ENCODE measurements at places on chromosomes 7 and 10.

GRCh38 chr7:20778063-20778721 lies 8.5 kb downstream of the SP8 start:
- ATAC-seq = peak; percentile 58

- no peak for ATAC-seq
Observed at GRCh38 chr7:79361214-79361613, 92.3 kb downstream of the MAGI2 start.

GRCh38 chr10:129099486-129099885 lies 367.6 kb upstream of the MGMT start:
- no peak for ATAC-seq

- ATAC-seq = no peak
Observed at GRCh38 chr10:63286340-63286739, 153.2 kb downstream of the NRBF2 start.

GRCh38 chr10:2165771-2166460 lies 428.6 kb upstream of the ADARB2 start:
- no peak for ATAC-seq

DNA sequence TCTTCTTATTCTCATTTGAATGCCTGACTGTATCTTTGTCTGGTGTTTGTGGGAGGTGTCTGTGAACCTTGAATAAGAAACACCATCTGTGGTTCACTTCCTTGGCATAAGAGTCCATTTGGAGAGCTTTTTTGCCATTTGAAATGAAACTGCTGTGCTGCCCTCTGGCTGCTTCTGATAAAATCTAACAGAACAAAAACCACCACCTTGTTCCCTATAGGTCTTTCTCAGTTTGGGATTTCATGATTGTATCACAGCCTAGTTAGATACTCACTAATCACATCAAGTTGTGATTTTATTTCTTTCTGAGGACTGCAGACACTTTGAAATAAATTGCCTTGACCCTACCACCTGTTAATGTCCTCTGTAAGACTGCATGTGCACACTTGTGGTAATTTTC lies 102.7 kb upstream of the FAM13C start:
- ATAC-seq = no peak

DNA sequence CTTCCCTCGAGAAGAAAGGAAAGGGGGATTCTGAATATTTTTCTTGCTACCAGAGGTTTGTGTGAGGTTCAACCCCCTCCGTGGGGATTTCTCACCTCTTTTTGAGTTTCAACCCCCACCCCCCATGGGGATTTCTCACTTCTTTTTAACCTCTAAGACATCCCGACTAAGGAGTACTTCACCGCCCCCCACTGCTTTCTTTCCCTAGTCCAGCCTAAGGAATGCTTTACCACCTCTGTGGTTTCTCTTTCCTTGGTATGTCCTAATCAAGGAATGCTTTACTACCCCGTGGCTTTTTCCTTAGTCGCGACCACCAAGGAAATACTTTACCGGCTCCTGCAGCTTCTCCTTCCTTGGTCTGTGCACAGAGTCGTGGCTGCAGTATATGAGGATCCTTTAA lies 149.4 kb downstream of the LYZL1 start:
- no peak for ATAC-seq

DNA sequence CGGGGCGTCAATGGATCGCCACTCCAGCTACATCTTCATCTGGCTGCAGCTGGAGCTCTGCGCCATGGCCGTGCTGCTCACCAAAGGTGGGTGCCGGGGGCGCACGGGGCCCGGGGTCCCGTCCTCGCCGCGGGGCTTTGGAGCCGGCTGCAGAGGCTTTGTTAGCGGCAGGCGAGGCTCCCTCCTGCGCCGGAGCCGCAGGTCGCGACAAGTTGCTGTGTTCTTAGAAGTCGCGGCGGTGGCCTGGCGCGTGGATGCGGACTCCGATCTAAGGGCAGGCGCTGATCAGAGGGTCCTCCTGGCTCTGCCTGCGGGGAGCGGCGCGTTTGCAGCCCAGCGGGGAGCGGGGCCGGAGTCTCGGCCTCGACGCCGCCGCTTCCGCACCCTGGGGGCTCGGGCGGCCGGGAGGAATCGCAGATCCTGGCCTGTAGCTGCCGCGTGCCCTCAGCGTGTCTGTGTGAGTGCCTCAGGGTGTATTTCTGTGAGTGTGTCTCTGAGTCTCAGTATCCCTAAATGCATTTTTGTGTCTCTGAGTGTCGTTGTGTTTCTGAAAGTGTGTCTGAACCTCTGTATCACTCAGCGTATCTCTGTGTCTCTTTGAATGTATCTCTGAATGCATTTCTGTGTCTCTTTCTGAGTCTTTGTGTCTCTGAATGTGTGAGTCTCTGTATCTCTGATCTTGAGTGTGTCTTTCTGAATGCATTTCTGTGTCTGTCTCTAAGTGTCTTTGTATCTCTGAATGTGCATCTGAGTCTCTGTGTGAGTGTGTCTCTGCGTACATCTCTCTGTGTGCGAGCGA lies 766 bp downstream of the BAMBI start:
- no peak for ATAC-seq

DNA sequence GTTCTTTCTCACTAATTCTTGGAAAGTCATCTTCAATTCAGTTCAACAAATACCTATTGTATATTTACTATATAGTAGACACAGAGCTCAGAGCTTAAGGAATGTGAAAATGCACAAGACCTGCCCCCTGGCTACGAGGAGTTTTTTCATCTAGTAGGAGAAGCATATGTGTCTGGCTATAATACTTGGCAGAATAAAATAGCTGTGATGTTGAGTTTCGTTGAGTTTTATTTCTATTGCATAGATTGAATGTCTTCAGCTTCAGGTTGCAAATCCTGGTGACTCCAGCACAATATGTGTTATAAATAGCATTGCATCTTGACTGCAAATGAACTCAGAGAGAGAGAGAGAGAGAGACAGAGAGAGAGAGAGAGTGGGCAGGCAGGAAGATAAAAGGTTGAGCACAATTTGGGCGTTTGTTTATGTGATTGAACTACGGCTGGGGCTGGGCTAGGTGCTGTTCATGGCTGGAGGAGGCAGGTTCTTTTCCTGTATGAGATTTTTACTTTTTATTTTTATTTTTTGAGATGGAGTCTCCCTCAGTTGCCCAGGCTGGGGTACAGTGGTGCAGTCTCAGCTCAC lies 229.6 kb downstream of the GALNT17 start:
- ATAC-seq = no peak

DNA sequence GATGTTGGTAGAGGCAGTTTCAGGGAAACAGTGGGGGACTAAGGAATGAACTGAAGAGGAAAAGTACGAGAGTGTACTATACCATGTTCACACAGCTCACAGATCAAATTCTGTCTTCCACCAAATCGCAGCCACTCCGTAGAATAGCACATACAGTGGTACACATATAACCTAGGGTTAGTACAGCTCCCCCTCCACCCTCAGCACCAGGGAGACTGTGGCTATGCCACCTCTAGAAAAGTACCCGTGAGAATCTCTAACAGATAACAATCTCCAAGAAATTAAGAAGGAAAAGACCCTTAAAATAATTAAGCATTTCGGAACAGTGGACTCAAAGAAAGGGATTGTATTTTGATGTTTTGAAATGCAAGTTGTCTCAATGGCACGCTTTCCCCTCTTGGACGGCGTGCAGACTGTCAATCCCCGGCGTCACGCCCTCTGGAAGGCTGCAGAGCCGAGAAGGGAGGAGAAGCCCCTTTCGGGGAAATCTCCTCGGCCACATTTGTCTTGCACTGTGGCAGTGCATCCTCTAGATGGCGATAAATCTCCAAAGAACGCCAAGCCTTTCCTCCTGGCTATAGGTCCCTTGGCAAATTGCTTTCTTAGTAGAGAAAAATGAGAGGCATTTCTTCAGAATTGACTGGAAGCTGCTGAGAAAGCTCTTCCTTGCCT lies 345.0 kb downstream of the REEP3 start:
- ATAC-seq = peak; percentile 60

- peak; percentile 55 for ATAC-seq
Observed at GRCh38 chr10:20254078-20254477, 437.8 kb downstream of the PLXDC2 start.

DNA sequence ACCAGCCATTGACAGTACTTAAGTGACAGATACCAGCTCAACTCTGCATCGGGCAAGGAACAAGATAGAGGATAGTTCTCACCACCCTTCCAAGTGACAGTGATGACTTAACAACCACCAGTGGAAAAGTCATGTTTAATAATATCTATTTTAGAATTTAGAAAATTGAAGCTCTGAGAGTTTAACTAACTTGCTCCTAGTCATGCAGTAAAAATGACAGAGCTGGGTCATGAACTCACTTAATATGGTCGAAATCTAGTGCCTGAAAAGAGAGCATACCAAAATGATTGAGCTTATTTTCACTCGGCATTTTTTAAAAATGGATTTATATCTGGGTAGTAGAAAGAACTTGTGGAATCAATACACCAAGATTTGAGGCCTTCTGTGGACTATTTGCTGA lies 367.8 kb upstream of the IGFBP3 start:
- no peak for ATAC-seq

DNA sequence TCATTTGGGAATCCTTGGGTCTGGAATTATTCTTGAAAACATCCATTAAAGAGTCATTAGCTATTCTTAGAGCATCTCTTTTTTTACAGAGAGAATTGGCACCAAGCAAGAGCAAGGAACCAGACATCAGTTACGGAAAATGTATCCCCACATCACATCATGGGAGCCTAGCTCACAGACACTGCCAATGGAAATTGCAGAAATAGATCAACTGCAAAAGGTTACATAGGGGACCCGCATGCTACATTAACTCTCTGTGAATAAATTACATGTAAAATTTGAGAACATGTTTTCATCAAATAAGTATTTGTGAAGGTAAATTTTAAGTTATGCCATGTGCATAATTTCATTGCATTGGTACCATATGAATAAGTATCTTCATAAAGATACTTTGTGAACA lies 224.8 kb downstream of the ZNF248 start:
- no peak for ATAC-seq

DNA sequence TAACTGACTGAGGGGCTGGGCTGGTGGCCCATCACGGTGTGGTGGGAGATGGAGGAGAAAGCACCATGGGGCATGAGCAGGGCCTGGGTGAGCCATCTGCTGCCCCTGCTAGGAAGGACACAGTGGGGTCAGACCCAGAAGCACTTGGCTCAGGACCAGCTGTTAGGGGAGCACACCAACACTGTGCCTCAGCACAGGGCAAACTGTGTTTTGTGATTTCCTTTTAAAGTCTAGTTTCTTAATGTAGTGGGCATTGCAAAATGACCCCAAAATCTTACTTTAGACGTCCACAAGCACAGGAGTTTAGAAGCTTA lies 41.2 kb downstream of the NCAPG2 start:
- no peak for ATAC-seq

- no peak for ATAC-seq
Observed at GRCh38 chr10:12221323-12222298, 25.6 kb downstream of the CDC123 start.

- no peak for ATAC-seq
Observed at GRCh38 chr10:37747081-37747480, 110.3 kb downstream of the ZNF248 start.

DNA sequence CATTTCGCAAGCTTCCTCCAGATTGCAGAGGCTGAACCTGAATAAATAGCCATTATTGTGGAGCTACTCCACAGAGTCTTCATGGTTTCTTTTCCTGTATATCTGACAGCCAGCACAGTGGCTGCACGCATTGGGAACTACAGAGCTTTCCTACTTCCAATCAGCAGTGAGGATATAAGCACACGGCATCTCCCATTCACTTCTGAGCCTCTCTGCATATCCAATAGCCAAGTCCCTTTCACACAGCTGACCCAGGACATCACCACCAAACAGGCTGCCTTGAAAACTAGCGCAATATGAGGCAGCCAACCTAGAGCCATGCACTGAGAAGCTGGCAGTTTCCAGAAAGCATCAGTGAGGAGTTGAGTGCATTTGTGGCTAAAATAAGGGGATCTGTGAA lies 11.6 kb downstream of the C10orf90 start:
- ATAC-seq = no peak

DNA sequence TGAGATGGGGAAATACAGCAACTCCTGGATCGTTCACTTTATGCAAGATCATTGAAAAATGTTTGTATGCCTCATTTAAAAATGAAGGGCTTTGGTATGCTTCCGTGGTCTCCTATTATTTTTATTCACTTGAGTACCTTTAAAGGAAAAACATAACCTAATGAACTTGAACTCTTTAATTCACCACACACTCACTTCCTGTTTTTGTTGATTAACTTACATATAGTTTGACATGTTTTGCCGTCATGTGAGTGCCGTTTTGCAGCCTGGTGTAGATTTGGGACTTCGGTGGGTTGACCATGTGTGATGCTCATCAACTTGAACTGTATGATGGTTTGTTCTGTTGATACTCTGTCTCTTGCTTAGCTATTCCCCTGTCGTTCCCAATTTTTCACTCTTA lies 28.9 kb downstream of the CASP7 start:
- ATAC-seq = no peak

DNA sequence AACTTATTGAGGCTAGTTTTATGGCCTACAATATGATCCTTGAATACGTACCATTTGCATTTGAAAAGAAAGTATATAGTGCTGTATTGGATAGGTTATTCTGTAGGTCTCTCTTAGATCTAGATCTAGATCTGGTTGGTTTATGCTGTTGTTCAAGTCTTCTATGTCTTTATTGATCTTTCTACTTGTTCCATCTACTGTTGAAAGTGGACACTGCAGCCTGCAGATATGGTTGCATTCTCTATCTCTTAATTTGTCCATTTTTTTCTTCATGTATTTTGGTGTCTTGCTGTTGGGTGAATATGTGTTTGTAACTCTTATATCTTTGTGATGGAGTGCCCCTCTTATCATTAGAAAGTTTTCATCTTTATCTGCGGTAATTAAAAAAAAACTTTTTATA lies 139.4 kb upstream of the PCDH15 start:
- no peak for ATAC-seq

- no peak for ATAC-seq
Observed at GRCh38 chr7:90251304-90251635, 6.3 kb downstream of the CFAP69 start.

- peak; percentile 66 for ATAC-seq
Observed at GRCh38 chr7:66557214-66558200, 71.2 kb upstream of the KCTD7 start.

- peak; percentile 18 for ATAC-seq
Observed at GRCh38 chr10:33122014-33122809, 164.2 kb upstream of the ITGB1 start.

- no peak for ATAC-seq
Observed at GRCh38 chr10:120385992-120386391, 71.0 kb upstream of the PLPP4 start.

GRCh38 chr7:94477878-94478277 lies 31.7 kb upstream of the CASD1 start:
- ATAC-seq = no peak

- no peak for ATAC-seq
Observed at GRCh38 chr7:45225948-45226335, 68.4 kb downstream of the RAMP3 start.

DNA sequence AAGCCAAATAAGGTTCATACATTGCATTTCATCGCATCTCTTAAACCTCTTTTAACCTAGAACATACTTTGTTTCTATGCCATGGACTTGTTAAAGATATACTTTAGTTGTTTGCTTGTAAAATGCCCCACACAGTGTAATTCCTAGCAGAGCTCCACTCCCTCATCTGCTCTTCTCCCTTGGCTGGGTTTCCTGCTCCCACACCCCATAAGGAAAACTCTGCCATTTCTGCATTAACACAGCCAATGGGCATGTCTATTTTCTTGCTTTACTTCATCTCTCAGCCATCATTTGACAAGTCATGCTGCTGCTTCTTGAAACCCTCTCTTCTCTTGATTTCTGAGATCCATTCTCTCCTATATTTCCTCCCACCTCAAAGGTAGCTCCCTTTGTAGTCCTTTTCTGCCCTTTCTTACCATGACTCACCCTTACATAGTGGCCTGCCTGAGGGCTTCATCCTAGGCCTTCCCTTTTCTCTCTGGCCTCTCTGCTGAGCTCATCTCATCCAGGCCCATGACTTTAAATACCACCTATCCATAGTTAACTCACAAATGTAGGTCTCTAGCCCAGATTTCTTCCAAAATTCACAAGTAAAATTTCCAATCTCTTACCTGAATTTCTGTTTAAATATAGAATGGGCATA lies 471.4 kb downstream of the ADRA2A start:
- no peak for ATAC-seq

Measured in gastroesophageal sphincter (tissue), 4 donors.